ENCODE measurements at places on chromosomes 1 and 21.

GRCh38 chr1:1432274-1432950, 3.1 kb upstream of the VWA1 start:
- no peak for DNase-seq

GRCh38 chr1:35932941-35933340, 2.0 kb downstream of the AGO3 start:
- no peak for DNase-seq

- DNase-seq, result peak; percentile 16
These were observed 116.1 kb downstream of the SPATA17 start for GRCh38 chr1:217747156-217747769.

- peak; percentile 60 for DNase-seq
These were observed 9.1 kb upstream of the RAB7B start for GRCh38 chr1:206012086-206012859.

DNA sequence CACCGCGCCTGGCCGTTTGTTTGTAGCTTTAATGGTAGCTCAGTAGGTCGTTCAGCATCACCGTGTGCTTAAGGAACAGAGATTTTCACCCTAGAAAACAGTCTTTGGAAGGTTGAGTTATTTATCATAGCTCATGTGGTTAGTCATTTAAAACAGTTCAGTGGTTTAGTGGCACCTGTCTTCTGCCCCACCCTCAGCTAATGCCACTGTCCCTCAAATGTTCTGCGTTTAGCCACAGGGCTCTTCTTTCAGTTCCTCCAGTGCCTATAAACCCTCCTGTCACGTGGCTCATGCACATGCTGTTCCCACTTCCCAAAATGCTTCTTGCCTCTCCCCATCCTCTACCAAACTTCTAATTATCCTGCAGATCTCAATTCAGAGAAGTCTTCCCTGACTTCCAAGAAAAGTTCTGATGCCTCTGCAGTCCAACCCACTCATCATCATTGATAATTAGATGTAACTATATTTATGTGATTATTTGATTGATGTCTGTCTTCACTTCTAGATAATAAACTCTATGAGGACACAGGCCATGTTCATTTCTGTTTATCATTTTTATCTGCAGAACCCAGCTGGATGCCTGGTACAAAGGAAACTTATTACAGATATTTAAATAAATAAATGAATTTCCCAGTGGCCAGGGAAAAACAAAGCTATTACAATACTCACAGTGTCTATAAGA, 14.4 kb upstream of the DIPK1A start:
- DNase-seq, result no peak

- no peak for DNase-seq
These were observed 35.6 kb downstream of the GPA33 start for GRCh38 chr1:167054531-167054930.
